ENCODE measurements at places on chromosomes 6 and 20. TPM values are rescaled to one million over a fixed set of nuclear protein-coding genes. Genes with fewer than 3 reads are reported as not detected.

ZGPAT gene
- total RNA-seq: 38.6 TPM

ELOVL4 gene
- 0.55 TPM for total RNA-seq

SPAG4 gene
- total RNA-seq: 2.6 TPM

APOBEC2 gene
- total RNA-seq: not detected

DYNLT2 gene
- total RNA-seq: 2.1 TPM

HTR1E gene
- not detected for total RNA-seq

PRND gene
- total RNA-seq: not detected

RIPPLY2 gene
- not detected for total RNA-seq

NKAIN4 gene
- total RNA-seq: not detected

SLC24A3 gene
- not detected for total RNA-seq

ZBTB24 gene
- total RNA-seq: 16.0 TPM

GSTA3 gene
- not detected for total RNA-seq

MKKS gene
- 7.8 TPM for total RNA-seq

Measured in activated CD8-positive, alpha-beta T cell treated with anti-CD3 and anti-CD28 coated beads, Interleukin-2, amount 10 ng/mL, durations not matched to agents 7 days and 5 days (primary cell).